Activated CD8-positive, alpha-beta memory T cell treated with anti-CD3 and anti-CD28 coated beads for 48 hours (primary cell): ENCODE measurements at places on chromosomes 13 and 19.

GRCh38 chr13:44715287-44716230, 139.4 kb upstream of the TSC22D1 start:
- no peak for DNase-seq

DNA sequence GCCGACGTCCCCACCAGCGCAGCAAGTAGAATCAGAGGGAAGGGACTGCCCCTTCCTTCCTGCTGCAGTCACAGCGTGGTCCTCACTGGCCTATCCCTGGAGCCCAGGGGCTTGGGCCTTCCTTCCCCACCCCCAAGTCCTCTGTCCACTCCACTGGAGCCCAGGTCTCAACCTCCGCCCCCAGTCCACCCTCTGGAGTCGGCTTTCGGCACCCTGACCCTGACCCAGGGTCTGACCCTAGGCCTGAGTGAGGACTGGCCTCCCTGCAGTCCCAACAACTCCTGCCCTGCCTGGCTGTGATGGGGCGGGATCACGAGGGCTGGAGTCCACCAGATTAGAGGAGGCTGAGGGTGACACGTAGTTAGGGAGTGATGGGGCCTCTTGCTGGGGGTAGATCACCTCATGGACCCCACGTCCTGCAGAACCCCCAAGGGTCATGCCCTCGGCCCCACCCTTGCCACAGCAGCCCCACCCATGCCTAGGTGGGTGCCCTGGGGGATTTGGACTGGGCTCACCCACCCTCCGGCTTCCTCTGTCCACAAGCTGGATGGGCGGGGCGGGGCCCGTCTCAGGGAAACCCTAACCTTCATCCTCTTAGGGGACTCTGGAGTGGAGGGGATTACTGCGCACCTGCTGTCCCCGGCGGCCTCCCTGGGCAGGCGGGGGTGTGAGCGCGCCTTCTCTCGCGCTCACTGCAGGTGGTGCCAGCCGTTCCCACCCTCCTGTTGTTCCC, 3.8 kb downstream of the RAX2 start:
- no peak for DNase-seq

GRCh38 chr19:47239610-47240296, 8.8 kb upstream of the BBC3 start:
- DNase-seq, result no peak

GRCh38 chr19:43555185-43555770, 20.0 kb downstream of the XRCC1 start:
- peak; percentile 40 for DNase-seq

DNA sequence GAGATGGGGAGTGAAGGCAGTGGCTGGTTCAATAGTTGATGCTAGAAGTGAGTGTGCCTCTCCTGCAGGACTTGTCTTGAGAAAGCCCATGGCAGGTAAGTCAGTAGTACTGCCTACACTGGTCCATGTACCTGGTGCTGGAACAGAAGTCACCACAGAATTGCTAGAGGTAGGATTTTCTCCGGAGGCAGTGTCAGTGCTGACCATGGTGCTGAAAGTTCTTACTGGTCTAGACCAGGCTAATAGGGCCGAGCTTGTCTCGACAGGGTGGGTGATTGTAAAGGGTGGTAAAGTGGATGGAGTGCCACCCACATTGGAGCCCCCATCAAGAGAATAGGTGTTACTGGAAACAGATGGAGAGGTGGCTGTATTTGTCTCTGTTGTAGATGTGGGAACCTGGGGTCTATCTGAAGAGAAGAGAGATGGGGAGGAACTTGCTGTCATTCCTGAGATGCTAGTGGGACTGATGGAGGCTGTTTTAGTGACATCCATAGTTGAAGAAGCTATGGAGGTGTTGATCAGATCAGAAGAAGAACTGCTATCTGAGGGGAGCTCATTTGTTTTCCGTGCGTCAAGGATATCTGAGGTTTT, 36.6 kb downstream of the MUC16 start:
- no peak for DNase-seq

GRCh38 chr13:46134961-46135522, 30.2 kb upstream of the CPB2 start:
- DNase-seq, result no peak

DNA sequence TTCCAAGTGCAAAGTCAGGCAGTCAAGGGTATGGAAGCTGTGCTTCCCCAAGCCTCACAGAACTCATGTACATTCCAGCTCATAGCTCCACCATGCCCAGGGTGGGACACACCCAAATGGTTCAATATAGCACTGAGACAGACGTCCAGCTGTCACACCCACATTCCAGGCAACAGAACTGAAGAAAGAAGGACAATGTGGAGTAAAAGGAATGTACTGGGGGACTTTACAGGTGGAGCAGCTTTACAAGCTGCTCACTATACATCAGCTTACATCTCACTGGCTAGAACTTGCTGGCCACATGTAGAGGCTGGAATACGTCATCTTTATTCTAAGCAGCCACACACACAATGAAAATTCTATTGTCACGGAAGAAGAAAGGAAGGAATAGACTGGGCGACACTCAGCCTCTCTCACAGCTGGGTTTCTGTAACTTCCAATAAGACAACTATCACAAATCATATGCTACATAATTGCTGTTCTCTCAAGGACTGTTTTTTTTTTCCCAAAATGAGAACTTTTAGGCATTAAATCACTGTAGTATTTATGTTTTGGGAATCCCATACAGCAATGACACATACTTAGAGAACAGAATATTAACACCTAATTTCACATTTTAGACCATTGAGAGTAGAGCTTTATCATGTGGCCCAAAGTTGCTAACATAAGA, 86.1 kb downstream of the KLF12 start:
- no peak for DNase-seq

DNA sequence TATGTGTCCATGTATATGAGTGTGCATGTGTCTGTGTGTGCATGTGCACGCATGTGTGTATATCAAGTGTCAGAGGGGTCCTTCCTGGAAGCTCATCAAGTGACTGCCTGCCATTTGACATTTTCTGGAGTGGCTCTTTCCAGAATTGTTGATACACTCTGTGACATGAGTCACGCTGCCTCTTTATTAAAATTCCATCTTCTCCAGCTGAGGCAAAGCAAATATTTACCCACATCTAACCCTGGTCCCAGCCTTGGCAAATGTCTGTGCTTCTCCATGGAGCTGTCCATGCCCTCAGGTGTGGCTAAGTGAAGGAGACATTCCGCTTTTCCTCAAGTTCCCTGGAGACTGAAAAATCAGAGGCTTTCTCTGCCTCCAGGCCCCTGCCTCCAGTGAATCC, 88.2 kb upstream of the MBNL2 start:
- no peak for DNase-seq

DNA sequence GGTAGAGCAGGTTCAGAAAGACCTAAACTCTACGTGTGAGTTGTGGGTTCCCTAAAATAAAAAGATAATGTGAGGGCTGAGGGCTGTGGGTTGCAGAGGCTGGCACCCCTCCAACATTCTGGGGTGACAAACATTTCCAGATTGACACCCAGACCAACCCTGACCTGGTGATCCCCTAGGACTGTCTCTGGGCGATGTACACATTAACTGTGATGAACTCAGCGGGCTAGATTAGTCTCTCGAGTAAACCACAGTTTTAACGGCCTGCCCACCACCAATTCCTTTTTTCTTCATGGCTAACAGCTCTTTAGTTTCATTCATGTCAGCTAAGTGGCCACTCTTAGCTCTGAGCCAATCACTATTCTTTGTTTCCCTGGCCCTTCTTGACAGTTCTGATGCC, 24.8 kb downstream of the SIAH3 start:
- DNase-seq, result no peak

DNA sequence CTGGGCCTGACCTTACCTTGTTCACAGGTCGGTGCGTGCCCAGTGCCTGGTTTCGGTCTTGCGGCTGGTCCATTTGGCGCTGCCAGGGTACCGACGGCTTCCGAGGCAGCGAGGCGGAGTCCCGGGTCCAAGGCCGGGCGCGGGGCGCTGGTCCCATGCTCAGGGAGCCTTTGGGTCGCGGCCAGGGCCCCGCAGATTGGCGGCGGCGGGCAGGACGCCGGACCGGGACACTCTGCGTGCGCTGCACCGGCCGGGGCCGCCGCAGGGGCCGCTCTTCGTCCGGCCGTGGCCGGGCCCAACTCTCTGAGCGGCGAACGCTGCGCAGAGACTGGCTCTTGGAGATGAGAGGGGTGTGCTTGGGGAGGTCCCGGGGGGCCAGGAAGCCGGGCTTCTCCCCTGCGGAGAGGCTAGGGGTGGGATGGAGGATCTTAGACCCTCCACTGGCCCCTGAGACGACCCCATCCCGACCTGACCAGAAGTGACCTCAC, 3.4 kb upstream of the WIZ start:
- no peak for DNase-seq

- DNase-seq, result no peak
Observed at GRCh38 chr19:40232479-40232878, 6.0 kb upstream of the CCNP start.

DNA sequence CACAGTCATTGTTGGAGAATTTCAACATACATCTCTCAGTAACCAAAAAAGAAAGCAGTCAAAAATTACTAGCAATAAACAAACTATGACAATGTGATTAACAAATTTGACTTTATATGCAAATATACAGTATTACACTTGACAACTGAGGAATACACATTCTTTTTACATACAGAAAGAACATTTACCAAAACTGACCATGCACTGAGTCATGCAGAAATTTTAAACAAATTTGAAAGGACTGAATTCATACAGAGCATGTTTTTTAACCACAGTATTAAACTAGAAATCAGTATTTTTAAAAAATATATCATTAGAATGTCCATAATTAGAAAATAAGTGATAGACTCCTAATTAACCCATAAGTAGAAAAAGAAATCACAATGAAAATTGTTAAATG, 420.1 kb downstream of the TBC1D4 start:
- DNase-seq, result no peak

GRCh38 chr13:48412881-48413351, at the start of gene LPAR6:
LPAR6 (minus strand) TSS chr13:48413113; CDS start chr13:48412423, 690 bp downstream.
- no peak for DNase-seq
